ENCODE measurements at places on chromosomes 5 and 9.

DNA sequence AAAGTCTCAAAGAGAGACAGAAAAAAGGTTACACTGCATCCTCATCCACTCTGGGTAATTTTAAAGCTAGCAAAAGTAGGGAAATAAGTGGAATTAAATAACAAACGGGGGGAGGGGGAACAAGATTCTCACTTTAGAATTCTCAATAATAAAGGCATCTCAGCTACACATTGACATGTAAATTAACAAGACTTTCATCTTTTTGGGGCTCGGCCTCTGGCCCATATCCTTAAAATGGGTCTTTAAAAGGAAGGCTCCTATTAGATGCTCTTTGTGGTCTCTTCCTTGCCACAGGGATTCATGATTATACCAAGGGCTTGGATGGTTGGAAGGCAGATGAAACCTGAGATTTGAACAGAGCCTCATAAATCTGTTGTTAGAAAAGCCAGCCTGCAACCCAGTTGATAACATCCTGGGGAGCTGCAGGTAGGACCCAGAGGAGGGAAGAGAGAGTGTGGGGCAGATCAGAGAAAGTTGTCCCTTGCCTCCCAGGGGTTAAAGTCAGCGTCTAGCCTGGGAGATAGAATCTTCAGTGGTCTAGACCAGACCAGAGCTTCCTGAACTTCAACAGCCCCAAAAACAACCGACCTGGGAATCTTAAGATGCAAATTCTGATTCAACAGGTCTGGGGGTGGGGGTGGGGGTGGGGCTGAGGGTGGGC, 135.9 kb downstream of the GCNT1 start:
- DNase-seq: no peak

GRCh38 chr5:170218726-170219125, 14.1 kb upstream of the C5orf58 start:
- no peak for DNase-seq

DNA sequence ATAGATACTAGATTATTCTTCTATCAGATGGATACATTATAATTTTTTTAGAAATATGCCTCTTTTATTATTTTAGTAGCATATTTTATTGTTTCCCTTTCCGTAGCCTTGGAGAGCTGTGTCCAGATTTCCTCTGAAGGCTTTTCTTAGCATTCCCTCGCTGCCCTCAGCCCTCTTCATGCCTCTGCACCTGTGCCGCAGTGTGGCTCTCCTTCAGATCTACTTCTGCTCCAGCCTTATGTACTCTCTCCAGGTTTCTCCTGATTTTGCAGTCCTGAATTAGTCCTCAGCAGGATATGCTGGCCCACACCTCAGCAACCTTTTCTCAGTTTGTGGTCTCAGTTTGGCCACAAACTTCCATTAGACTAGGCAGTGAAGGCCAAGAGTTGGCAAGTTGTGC, 1052.0 kb downstream of the TAF11L14 start:
- DNase-seq: no peak

- DNase-seq: no peak
These were observed 264.8 kb downstream of the CETN3 start for GRCh38 chr5:90144625-90145327.

DNA sequence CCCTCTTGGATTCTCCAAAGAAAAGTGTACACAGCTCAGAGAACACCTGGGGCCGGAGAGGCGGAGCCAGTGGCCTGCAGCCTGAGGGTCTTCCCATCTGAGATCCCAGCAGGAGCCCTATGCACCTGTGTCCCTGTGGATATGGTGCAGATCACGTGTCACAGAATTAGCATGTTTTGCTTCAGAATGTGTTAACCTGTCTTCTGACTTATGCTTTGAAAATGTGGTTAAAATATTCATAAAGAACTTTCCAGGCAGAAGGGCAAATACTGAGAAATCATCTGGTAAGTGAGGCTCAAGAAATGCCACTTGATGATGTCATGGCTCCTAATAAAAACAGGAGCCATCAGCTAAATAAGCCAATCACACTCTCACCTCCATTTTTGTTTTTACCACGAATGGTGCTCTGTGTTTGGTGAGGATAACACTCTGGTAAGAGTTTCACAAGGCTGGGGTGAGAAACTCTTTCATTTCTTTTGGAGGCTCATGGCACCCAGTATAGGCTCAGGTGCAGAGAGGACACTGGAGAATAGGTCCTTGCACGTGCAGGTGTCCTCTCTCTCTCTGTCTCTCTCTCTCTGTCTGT, 279.8 kb downstream of the FSTL4 start:
- peak; percentile 25 for DNase-seq

- DNase-seq: no peak
These were observed 367.5 kb upstream of the ADAMTS16 start for GRCh38 chr5:4772591-4772990.

GRCh38 chr5:130116972-130117371, 212.7 kb downstream of the CHSY3 start:
- DNase-seq: no peak

DNA sequence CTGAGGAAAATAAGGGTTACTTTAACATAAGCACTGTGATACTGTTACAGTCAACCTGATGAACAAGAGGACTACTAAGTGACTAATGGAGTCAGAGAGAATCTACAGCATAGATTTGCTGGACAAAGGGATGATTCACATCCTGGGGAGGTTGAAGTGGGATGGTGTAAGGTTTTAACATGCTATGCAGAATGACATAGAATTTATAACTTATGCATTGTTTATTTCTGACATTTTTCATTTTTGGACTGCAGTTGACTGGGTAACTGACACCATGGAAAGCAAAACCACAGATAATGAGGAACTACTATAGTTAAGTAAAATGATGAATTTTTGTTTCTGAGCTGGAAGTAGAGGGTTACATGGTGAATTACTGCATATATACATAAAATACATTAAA, 389.2 kb downstream of the MAT2B start:
- DNase-seq: no peak

DNA sequence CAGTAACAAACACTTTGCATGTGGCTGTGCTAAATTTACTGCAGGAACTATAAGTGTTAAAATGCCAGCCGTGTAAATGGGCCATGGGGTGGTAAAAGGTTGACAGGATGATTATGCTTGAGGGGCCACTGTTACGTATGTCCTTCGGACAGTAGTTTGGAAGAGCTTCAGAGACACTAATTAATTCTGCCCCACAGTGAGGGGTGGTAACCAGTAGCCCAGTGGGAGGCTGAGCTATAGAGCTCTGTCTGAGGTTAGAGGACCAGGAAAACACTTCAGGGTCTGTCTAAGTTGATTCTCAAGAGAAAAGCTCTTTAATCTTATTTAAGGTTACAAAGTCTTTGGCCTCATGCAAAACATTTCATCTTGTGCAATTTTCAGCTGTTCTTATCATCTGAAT, 176.6 kb downstream of the DMRTA1 start:
- no peak for DNase-seq

- no peak for DNase-seq
These were observed 3.6 kb upstream of the SPATA31E1 start for GRCh38 chr9:87878989-87879511.

GRCh38 chr5:9343146-9343850, 202.6 kb downstream of the SEMA5A start:
- no peak for DNase-seq

GRCh38 chr5:138370537-138370936, 18.1 kb downstream of the KDM3B start:
- no peak for DNase-seq

DNA sequence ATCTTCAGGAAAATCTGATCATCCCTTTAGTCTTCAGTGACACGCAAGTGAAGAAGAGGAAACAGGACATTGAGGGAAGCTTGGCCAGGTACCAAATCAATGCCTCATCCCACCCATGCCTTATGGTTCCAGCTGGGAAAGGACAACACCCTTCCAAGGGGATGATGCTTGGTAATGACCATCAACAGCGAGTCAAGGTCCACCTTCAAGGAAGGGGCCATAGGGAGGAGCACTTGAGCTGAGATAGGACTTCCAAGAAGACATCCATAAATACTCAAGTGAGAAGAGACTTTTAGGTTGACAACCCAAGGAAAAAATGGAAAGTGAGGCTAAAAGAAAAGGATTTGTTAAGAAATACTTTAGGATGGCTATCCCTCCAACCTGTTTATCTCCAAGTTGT, 27.1 kb upstream of the GAS1 start:
- DNase-seq: no peak

- no peak for DNase-seq
These were observed 28.5 kb downstream of the RHOBTB3 start for GRCh38 chr5:95759634-95760033.

GRCh38 chr5:168985454-168985853, 315.5 kb downstream of the SLIT3 start:
- no peak for DNase-seq

- no peak for DNase-seq
These were observed 167.6 kb upstream of the OTULINL start for GRCh38 chr5:14414007-14414406.

DNA sequence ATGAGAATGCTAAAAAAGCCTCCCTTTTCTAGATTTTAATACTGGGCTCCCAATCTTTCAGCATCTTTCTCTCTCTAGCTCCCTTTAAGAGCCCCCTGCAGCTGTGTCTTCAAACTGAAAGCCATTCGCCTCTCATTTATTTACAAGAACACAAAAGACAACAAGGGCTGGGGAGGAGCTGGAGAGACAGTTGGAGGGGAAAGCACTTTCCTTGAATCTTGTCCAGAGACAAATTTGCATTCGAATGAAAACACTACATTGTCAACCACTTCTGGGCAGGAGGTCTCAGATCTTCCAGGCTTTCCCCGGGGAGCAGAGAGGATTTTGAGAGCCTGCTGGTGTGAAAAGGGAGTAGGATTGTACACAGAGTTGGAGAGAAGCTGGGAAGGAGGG, 518.3 kb downstream of the CTNND2 start:
- DNase-seq: peak; percentile 69

DNA sequence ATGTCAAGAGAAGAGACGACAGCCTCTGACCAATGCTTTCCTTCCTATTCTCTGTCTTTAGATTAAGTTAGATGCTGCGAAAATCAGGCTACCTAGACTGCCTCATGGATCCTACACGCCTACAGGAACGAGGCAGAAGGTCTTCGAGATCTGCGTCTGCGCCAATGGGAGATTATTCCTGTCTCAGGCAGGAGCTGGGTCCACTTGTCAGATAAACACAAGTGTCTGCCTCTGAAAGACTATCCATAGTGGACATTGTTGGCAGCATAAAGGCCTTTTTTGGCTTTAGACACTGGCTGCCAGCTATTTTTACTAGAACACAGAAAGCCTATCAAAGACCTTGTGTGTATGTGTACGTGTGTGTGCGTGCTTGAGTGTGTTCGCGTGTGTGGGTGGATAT, 90.9 kb upstream of the PPP1R2B start:
- no peak for DNase-seq

- no peak for DNase-seq
These were observed 151.6 kb upstream of the MAP1B start for GRCh38 chr5:71955723-71956122.

DNA sequence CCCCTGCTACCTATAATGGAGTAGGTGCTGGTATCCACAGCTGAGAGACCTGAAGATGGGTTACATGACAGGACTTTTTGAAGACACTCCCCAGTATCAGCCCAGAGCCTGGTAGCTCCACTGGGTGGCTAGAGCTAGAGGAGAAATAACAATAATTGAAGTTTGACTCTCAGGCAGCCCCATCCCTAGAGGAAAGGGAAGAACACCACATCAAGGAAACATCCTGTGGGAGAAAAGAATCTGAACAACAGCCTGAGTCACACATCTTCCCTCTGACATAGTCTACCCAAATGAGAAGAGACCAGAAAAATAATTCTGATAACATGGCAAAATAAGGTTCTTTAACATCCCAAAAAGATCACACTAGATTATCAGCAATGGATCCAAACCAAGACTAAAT, 432.1 kb downstream of the CDH18 start:
- no peak for DNase-seq

DNA sequence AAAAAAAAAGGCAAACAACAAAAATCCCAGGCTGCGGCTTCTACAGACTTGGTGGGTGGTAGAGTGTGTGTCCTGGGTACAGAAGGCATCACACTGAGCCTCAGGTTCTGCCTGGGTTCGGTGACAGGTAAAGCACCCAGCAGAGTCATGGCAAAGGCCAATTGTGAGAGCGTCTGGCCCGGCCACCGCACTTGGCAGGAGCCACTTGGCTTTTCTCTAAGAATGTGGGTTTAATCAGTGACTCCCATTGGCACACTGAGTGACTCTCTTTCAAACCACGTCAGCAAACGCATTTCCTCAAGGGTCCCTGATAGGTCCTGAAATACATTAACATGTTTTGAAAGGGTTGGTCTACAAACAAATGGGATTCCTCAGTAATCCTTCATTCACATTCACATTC, 17.0 kb downstream of the COL23A1 start:
- DNase-seq: no peak

- no peak for DNase-seq
These were observed 9.9 kb upstream of the FBP1 start for GRCh38 chr9:94649100-94649819.

- peak; percentile 92 for DNase-seq
These were observed 19.8 kb upstream of the NSD1 start for GRCh38 chr5:177113566-177114424.

GRCh38 chr9:108704156-108704852, 151.5 kb downstream of the ACTL7B start:
- no peak for DNase-seq

DNA sequence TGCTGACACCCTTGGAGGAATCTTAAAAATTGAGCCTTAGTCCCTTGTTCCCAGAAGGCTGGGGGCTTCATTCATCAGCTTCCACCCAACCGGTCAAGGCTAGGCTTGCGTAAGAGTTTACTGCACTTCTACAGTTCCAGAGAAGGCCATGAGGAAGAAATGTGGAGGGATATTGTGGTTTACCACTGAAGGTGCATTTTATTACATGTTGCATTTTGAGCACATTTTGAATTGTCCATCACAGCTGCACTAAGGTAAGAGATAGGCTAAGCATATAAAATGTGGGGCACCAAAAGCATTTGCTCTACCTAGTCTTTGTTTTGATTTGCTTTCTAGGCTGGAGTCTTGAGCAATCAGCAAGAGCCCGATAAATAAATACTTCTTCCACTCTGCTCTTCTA, 167.1 kb upstream of the PAPPA start:
- no peak for DNase-seq

DNA sequence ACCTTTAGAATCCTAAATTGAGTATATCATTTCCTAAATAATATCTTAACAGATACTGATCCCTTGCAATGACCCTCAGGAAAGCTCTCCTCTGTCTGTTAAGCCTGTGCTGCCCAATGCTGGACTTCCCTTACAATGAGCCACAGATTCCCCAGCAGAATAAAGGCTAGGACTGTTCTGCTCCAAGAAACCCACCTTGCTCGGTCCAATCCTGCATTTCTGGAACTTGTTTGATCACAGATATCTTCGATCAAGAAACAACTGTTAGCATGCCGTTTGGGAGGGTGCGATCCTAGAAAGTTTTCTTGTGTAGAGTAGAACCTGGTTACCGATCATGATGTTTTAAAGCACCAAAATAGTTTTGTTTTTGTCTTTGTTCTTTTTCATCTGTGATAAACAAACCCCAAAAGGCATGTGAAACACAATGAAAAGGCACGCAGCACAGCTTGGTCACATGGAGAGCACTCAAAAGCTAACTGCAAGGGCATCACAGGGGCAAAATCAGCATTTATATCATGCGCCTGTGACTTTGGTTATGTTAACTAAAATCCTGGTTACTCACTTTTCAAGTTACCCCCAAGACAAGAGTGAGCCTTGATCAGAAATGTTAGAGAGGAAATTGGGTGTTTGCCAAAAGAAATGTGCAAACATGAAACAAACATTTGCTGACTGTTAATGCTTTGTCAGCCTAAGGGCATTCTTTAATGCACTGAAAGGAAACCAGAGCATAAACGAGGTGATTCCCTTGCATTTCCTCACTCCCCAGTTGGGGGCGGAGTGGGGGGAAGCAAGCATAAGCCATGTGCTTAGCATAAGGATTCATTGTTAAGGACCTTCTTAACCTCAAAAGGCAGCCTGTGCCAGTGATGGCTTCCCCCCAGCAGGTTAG, 61.9 kb upstream of the ADAMTS16 start:
- DNase-seq: peak; percentile 49

Measured in H7 (cell line).